ENCODE measurements at places on chromosomes 5 and 9.
A peak's percentile ranks its signal among the peaks of the same experiment; 100 is the strongest.

- DNase-seq, result no peak
Observed at GRCh38 chr5:86971034-86971571, 296.6 kb upstream of the RASA1 start.

- no peak for DNase-seq
Observed at GRCh38 chr9:94672811-94673487, 33.6 kb upstream of the FBP1 start.

GRCh38 chr9:84513473-84513872, 156.1 kb upstream of the NTRK2 start:
- DNase-seq, result no peak

GRCh38 chr5:170736966-170737365, 46.6 kb upstream of the GABRP start:
- no peak for DNase-seq

DNA sequence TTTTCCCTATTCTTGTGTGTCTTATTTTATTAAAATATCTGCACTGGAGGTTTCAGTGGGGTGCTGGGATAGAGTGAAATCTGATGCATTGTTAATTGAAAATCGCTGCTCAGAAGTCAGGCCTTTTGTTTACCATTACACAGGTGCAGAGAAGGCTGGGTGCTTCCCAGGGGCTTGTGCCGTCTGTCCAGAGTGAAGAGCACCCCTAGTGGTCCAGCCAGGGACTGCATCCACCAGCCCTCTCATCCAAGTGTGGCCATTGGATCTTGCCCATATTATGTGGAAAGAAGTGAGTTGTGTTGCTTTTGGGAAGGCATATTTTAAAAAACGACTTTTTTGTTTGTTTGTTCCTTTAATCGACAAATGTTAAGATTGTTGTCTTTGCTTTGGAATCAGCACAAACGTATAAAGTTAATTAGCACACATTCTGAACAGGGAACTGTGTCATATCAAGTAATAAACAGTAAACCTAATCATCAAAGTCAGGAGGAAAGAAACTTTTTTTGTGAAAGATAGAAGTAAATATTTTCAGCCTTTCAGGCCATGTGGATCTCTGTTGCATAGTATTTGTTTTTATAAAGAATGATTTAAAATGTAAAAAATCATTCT, 315.6 kb downstream of the MTRR start:
- peak; percentile 18 for DNase-seq

DNA sequence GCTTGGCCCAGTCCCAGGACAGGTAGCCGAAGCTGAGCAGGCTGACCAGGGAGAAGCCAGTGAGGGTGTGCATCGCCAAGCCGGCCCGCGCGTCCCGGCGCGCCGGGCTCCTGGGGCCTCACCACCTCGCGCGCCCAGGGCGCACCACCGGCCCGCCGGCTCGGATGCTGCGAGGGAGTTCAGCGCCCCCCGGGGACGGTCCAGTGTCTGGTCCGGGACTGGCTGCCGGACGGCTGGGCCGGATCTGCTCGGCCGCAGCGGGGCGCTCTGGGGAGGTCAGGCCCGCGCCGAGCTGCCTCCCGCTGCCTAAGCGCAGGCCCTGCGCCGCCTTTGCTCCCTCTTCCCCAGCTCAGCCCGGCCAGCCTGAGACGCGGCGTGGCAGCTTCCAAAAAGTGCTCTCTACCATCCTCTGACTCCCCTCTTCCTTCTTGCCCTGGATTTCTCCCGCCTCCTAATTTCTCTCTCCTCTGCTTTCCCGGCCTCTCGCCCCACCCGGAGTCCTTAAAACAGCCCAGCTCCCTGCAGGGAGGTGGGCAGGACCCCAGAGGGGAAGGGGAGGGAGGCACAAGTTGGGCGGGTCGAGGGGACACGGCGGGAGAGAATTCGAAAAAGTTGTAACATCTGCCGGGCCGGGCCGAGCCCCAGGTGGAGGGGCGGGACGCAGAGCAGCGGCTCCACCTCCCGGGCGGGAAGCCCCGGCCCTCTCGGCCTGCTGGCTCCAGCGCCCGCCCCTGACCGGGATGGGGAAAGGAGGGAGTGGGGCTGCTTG, at the start of gene ARSI:
Gene ARSI (minus strand): TSS at position 605 of the 769 bp plus-strand sequence. CDS start 532 bp downstream, at position 73.
- DNase-seq, result no peak

DNA sequence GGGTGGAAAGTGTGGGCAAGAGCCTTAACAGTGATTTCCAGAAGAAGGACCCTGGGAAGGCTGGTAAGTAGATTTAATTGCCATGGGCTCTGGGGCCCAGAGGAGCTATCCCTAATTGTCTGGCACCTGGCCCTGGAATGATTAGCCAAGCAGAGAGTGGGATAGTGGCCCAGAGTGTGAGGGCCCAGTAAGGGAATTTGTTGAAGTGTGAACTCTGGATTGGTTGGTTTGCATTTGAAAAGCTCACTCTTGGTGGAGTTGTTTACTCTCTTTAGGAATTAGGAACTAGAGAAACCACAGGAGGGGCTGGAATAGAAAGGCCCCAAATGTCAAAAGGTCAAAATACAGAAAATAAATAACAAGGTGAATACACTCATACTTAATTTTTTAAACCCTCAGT, 207.1 kb downstream of the GABRG2 start:
- no peak for DNase-seq

DNA sequence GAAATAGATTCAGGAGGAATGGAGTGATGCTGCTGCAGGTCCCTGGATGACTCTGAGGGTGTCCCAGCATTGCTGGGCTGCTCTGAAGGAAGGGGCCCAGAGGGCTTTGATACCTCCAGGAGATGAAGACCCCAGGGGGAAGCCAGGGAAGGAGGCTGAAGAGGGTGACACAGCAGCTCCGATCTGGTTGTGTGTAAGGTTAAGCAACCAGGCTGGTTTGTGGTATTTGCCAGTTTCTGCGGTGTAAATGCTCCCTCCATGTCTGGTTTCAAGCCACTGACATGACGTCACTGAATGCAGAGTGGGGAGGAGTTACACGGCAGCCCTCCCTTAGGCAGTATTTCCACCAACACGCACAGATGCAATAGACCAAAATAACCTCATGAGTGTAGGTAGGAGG, 40.0 kb upstream of the ORM1 start:
- DNase-seq, result peak; percentile 13

- DNase-seq, result no peak
Observed at GRCh38 chr5:143057580-143057999, 287.4 kb downstream of the ARHGAP26 start.

GRCh38 chr5:132428147-132428482, 58.6 kb downstream of the SLC22A5 start:
- DNase-seq, result no peak

DNA sequence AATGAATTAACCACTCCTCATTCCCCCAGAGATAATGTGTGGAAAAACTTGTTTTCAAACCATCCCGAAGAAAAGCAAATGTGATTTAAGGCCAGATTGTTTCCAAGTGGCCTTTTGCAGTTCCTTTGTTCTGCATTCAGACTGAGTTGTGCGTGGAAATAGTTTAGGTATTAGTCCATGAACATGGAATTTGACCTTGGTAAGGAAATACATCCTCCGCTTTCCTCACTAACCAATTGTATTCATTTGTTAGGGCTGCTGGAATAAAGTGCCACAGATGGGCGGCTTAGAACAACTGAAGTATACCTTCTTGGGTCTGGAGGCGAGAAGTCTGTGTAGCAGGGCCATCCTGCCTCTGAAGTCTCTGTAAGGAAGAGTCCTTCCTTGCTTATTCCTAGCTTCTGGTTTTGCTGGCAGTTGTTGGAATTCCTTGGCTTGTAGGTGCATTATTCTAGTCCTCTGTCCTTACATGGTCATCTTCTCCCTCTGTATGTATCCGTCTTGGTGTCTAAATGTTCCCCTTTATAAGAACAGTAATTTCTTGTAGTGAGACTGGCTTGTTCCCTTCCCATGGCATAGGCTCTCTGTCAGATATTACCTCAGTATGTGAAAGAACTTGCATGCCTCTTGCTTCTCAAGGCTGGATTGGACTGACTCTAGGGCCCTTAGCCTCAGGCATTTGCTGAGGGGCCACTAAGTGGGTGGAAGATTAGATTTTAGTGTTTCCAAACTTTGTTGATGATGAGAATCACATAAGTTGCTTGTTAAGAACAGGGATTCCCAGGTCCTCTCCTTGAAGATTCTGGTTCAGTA, 53.9 kb downstream of the RAI14 start:
- DNase-seq, result no peak

- no peak for DNase-seq
Observed at GRCh38 chr9:111036429-111036789, 1.9 kb downstream of the LPAR1 start.

GRCh38 chr9:81073821-81074220, 615.5 kb downstream of the TLE1 start:
- DNase-seq, result no peak

- no peak for DNase-seq
Observed at GRCh38 chr5:74130155-74130897, 504.3 kb downstream of the ARHGEF28 start.

DNA sequence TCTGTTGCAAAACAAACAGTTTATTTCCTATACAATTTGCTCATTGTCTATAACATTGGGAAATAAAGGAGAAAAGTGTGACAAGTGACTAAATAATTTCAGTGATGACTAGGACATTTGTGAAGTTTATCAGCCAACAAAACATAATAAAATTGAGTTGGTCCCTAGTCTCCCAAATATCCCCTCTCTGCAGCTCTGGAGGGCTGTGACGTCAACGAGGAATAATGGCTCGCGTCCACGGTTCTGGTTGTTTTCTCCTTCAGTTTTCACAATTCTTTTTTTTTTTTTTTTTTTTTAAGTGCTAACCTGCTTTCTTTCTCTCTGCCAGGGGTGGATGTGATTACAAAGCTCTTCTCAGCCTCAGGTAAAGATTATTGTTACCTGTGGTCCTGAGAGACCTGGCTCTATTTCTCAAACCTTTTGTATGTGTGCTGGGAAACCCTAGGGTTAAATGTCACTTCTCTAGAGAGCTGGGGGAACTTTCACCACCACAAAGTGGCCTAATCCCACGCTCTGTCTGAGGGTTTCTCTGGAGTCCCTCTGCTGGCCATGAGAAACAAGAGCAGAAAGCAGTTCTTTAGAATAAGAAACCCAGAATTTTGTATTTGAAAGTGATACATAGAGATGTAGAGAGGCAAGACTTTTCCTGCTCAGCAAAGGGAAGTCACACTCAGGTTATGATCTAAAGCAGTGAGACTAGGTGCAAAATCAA, 36.2 kb upstream of the ANKRD55 start:
- DNase-seq, result peak; percentile 27

GRCh38 chr5:58462623-58463230, 2.8 kb upstream of the PLK2 start:
- DNase-seq, result no peak

GRCh38 chr5:104361932-104362331, 799.3 kb upstream of the NUDT12 start:
- no peak for DNase-seq

GRCh38 chr5:96372726-96373380, 60.2 kb downstream of the PCSK1 start:
- no peak for DNase-seq

Data from stimulated activated CD4-positive, alpha-beta T cell treated with anti-CD3 and anti-CD28 coated beads, Interleukin-1b, Interleukin-23, amount 100 ng/mL, for 48 hours (primary cell).